ENCODE measurements at places on chromosomes 11 and 22. TPM values are rescaled to one million over a fixed set of nuclear protein-coding genes. Genes with fewer than 3 reads are reported as not detected.
A peak's percentile ranks its signal among the peaks of the same experiment; 100 is the strongest.

DNA sequence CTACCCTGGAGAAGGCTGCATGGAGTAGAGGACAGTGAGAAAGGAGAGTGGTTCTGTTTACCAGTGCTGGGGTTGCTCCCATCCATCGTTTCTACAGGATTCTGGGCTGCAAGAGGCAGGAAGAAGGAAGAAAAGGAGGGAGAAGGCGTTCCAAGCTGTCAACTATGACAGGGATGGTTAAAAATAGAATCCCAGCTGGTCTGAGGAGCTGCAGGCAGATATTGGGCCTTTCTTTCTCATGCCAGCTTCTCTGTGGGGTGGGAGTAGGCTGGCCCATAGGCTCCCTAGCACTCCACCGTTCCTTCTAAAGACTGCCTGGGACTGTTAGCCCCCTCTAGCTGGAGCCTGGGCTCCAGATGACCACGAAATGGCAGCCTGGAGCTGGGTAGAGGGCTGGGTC lies 13.6 kb downstream of the CCKBR start:
- DNase-seq: no peak

DNA sequence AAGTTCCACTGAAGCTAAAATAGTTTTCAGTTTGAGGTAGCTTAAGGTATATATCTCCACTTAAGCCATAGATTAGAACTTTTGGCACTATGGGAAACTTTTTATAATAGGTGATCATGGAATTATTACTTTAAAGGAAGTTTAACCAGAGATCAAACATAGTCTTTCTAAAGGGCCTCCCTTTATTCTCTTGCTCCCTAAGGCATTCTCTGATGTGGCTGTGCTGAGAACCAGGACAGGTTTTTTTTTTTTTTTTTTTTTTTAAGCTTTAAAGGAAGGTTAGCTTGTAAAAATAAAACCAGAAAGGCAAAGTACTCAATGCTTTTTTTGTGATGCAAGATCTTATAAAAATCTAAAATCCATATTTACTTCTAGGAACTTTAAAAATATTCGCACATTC lies 2.9 kb upstream of the MRPL48 start:
- no peak for DNase-seq

DNA sequence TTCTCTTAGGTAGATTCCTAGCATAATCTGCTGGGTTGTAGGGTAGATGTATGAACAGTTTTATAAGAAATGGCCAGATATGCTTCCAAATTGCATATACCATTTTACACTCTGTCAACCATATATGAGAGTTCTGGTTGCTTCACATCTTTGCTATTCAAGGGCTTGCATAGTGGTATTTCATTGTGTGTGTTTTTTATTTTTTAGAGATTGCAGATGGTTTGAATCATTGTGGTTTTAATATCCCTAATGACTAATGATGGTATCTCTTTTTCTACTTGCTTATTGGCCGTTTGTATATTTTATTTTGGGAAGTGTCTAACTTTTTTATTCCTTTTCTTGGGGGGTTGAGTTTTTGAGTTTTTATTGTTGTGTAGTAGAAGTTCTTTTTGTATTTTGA lies 26.9 kb downstream of the RNF214 start:
- DNase-seq: no peak

GRCh38 chr11:80782135-80782885 lies 1341.5 kb upstream of the TENM4 start:
- no peak for DNase-seq

DNA sequence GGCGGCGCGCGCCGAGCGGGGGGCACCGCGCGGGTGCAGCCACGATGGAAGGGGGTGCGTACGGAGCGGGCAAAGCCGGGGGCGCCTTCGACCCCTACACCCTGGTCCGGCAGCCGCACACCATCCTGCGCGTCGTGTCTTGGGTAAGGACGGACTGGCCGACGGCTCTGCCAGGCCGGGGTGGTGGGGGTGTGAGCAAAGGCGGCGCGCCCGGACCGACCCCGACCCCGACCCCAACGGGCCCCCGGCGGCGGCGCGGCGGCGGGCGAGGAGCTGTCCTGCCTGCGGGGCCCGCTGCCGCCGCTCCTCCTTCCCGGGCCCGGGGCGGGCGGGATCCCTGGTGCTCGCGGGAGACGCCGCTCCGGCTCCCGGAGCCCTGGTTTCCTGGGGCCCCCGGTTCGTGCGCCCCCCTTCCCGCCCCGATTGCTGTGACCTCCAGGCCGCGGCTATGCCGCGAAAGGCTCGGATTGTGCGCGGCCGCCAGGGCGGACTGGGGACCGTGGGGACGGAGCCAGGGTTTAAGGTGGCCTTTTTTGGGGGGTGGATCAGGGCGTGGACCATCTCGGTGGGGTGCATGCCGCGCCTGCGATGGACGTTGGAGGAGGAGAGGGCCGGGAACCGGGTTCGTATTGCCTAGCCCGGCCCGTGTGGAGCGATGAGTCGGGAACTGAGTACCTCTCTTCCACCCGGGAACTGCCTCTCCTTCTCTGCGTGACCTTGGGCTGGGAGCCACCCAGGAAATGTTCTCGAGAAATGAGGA lies at the start of gene SYNGR1:
TSS of gene SYNGR1 (plus strand) at position 25 of the 760 bp plus-strand sequence. CDS start at position 45, 20 bp downstream.
- DNase-seq: no peak

DNA sequence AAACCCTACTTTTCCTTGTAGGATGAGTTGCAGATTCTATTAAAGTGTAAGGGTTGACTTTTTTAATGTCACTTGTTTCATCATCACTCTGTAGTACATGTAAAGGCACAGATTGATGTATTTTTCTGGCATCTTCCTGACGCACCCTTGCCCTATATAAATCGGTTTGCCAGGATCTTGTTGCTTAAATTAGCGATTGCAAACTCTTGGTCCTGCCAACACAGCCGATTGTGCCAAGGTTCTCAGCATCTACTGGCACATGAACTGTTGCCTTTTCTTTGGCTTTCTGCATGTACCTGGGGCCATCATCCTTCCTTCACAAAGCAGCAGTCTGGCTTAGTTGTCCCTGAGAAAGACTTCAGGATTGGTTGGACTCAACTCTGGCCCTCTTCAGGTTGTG lies 7.5 kb upstream of the LIN7C start:
- no peak for DNase-seq

GRCh38 chr11:69912911-69913451 lies 93.8 kb upstream of the FGF3 start:
- no peak for DNase-seq

The KLHL35 gene
- total RNA-seq: 0.99 TPM

The MICAL3 gene
- total RNA-seq: 28.2 TPM

DNA sequence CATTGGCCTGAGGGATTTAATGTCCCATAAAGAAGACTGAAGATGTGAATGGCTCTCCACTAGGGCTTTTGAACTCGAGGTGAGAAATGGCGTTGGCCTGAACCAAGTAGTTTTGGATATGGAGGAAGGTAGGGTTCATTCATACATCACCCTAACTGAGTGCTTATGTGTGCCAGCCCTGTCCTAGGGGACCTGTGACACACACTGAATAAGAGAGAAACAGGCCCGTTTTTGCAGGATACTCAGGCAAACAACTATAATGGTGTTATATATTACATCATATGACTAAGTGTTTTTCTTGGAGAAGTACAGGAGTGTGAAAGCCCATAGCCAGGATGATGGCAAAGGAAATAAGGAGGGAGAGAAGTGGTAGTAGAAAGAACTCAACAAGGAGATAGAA lies 368.1 kb downstream of the TMEM135 start:
- no peak for DNase-seq

DNA sequence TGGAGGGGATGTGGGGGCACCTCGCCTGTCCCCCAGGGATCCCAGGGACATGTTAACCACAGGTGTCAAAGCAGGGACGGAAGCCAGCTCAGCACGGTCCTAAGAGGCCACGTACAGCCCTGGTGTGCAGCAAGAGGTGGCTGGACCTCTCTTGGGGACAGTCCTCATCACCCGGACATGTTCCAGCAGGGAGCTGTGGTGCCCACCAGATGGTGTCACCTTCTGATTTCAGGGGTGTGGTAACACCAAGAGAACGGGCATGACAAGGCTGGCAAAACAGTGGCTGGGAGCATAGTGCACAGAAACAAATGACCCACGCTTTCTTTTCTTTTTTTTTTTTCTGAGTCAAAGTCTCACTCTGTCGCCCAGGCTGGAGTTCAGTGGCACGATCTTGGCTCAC lies 25.6 kb upstream of the COMT start:
- DNase-seq: no peak

DNA sequence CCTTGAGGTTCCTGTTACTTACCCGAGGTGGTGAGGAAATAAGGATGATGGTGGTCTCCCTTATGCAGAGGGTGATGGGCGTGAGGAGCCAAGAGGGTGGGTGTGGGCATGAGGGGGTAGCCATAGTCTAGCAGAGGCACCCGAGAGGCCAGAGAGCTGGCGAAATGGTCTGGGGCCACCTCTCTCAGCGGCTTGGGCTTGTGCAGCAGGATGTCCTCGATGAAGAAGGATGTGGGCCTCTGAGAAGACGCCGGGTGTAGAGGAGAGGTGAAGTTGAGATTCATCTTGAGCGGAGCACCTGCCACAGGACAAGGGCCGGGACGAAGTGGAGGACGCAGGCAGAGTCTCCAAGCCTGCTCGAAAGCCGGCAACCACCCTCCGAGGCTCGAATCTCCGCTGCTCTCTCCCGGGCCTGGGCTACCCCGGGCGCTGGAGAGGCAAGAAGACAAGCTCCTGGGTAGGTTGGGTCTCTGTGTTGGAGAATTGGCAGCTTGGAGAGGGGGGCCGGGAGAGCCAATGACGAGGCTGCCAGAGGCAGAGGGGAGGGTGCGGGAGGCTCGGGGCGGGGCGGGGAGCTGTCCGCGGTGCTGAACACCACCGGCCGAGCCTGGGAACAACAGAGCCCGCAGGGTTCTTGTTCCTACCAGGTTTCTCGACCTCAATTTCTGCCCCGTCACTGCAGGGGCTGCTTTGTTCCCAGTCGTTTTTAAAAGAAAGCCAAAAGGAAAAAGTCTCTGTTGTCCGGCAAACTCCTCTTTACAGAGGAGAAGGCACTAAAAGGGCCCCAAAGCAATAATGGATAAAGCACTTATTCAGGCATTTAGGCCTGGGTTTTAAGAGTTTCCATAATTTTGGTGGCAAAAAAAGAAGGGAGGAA lies at the start of gene BSX:
TSS of gene BSX (minus strand) at position 447 of the 877 bp plus-strand sequence. CDS start at position 284, 163 bp downstream.
- DNase-seq: peak; percentile 13

DNA sequence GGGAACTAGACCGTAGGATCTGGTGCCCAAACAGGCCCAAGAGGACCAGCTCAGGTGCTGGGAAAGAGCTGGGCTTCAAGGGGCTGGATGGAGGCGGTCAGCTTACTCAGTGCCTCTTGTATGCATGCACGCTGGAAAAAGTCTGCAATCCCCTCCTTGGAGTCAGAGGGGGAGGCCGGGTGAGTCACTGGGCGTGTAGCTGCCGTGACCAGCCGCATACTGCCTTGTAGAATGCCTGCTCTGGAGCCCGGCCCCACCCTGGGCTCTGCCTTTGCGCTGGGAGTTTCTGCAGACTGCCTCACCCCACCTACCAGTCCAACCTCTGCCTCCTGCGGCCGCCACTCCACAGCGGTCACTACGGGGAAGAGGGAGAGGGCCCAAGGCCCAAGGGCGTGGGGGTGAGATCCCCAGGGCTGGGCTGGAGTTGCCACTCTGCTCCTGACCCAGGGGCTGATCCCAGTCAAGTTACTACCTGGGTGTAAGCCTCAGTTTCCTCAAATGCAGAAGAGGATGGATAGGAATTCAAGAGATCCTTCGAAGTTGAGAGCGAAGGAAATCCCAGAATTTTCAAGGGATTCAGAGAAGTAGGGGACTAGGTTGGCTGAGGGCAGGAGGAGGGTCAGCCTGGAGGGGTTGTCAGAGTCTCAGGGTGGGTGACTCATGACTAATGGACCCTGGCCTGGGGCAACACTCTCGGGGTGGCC lies 4.2 kb downstream of the MRGPRF start:
- DNase-seq: peak; percentile 74

The RAB39A gene
- total RNA-seq: 0.79 TPM

GRCh38 chr22:24007253-24008021 lies 2.2 kb upstream of the GSTT4 start:
- no peak for DNase-seq

The SPON1 gene
- total RNA-seq: 60.2 TPM

DNA sequence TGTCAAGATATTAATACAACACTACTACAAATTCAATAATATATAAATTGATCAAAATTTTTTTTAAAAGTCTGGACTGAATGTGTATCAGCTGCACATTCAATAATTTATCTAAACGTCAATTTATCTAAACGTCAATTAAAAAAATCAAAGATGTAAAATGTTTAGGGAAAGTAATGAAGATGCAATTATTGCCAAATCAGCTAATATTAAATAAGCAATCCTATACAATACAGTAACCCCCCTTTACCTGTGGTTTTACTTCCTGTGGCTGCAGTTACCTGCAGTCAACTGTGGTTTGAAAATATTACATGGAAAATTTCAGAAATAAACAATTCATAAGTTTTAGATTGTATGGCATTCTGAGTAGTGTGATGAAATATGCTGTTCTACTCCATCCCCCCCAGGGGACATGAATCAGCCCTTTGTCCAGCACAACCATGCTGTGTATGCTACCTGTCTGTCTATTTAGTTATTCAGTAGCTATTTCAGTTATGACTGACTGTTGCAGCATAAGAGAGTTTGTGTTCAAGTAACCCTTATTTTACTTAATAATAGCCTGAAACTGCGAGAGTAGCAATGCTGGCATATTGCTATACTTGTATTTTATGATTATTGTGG lies 72.2 kb downstream of the CWF19L2 start:
- DNase-seq: no peak

- peak; percentile 34 for DNase-seq
These were observed 13.2 kb upstream of the HDHD5 start for GRCh38 chr22:17172029-17172833.

GRCh38 chr11:99571094-99571493 lies 550.3 kb downstream of the CNTN5 start:
- DNase-seq: no peak

GRCh38 chr22:36807627-36808026 lies 9.2 kb downstream of the PVALB start:
- DNase-seq: no peak

DNA sequence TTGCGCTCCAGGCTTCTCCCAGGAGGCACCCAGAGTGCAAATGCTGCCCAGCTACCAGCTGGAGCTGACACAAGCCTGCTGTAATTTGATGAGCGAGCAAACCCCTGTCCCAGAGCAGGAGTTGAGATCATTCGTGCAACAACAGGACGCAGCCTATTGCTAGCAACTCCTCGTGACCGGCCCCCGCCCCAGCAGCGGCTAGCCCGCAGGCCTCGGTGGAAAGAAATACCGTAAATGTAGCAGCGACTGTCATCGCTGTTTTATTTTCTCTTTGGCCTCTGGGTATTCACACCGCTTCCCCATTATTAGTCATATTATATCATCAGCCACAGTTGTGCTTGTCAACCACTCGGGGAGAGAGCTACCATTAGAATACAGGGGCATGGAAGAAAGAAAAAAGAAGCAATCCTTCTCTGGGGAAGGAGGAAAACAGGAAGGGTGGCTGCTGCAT lies 59.2 kb upstream of the ATXN10 start:
- DNase-seq: peak; percentile 66

The CARD18 gene
- total RNA-seq: 37.0 TPM
